A549 treated with CpdA at 1 μM for 4 hours (cell line): ENCODE measurements at places on chromosomes 6 and 20. TPM values are rescaled to one million over a fixed set of nuclear protein-coding genes. Genes with fewer than 3 reads are reported as not detected.

The ANKRD6 gene
- total RNA-seq: 1.2 to 2.4 TPM (median 1.5 TPM) in 5 replicates

The PRPH2 gene
- total RNA-seq: not detected in 5 replicates

The CDH22 gene
- total RNA-seq: 0.03 to 0.08 TPM (median 0.05 TPM) in 3 of 5 replicates, not detected in the others

The NKX2-2 gene
- not detected in 5 replicates for total RNA-seq

The FARS2 gene
- total RNA-seq: 10.5 to 12.3 TPM (median 11.2 TPM) in 5 replicates

The ATP6V1G2 gene
- 0.57 to 0.77 TPM (median 0.63 TPM) in 5 replicates for total RNA-seq

The ARHGAP18 gene
- 4.1 to 5.2 TPM (median 4.6 TPM) in 5 replicates for total RNA-seq

The PPT2 gene
- 8.1 to 10.0 TPM (median 9.0 TPM) in 5 replicates for total RNA-seq

The GHRH gene
- total RNA-seq: not detected in 5 replicates

The MKKS gene
- 18.6 to 24.3 TPM (median 22.1 TPM) in 5 replicates for total RNA-seq

The DEFB110 gene
- total RNA-seq: not detected in 5 replicates

The PPP1R3G gene
- 0.96 to 1.6 TPM (median 1.2 TPM) in 5 replicates for total RNA-seq

The WFDC2 gene
- 0.11 TPM in 1 of 5 replicates, not detected in the others for total RNA-seq

The THEMIS gene
- not detected in 5 replicates for total RNA-seq

The TJAP1 gene
- 16.2 to 21.4 TPM (median 20.3 TPM) in 5 replicates for total RNA-seq

The GINS1 gene
- 29.4 to 34.9 TPM (median 31.5 TPM) in 5 replicates for total RNA-seq

The THBD gene
- total RNA-seq: 19.3 to 28.4 TPM (median 23.8 TPM) in 5 replicates

The PPP1R16B gene
- total RNA-seq: 0.09 to 0.14 TPM (median 0.13 TPM) in 5 replicates

The SNAP25 gene
- 16.3 to 20.3 TPM (median 18.9 TPM) in 5 replicates for total RNA-seq

The PARD6B gene
- 2.2 to 4.3 TPM (median 3.0 TPM) in 5 replicates for total RNA-seq

The TREML1 gene
- not detected in 5 replicates for total RNA-seq

The SHLD1 gene
- total RNA-seq: 5.9 to 7.9 TPM (median 7.2 TPM) in 5 replicates

The FAM217A gene
- total RNA-seq: not detected in 5 replicates

The PTCRA gene
- total RNA-seq: not detected in 5 replicates

The FAM50B gene
- 3.5 to 5.5 TPM (median 5.0 TPM) in 5 replicates for total RNA-seq

The FABP7 gene
- total RNA-seq: not detected in 5 replicates

The COL11A2 gene
- total RNA-seq: 0.76 to 1.2 TPM (median 0.82 TPM) in 5 replicates

The XKR7 gene
- total RNA-seq: under 0.01 to 0.02 TPM in 2 of 5 replicates, not detected in the others

The RNF39 gene
- total RNA-seq: 0.03 TPM in 1 of 5 replicates, not detected in the others

The C20orf141 gene
- 0.22 to 0.55 TPM (median 0.35 TPM) in 4 of 5 replicates, not detected in the other for total RNA-seq

The GPR6 gene
- total RNA-seq: not detected in 5 replicates

The OPRL1 gene
- 0.44 to 0.76 TPM (median 0.57 TPM) in 5 replicates for total RNA-seq

The RNF217 gene
- 5.9 to 7.2 TPM (median 6.5 TPM) in 5 replicates for total RNA-seq

The PLAGL2 gene
- 11.9 to 13.8 TPM (median 13.0 TPM) in 5 replicates for total RNA-seq

The PRSS16 gene
- total RNA-seq: 3.1 to 4.7 TPM (median 4.0 TPM) in 5 replicates

The SIRPD gene
- total RNA-seq: not detected in 5 replicates

The COL9A3 gene
- 0.40 to 0.72 TPM (median 0.50 TPM) in 5 replicates for total RNA-seq

The C4B gene
- 0.56 to 1.3 TPM (median 0.94 TPM) in 5 replicates for total RNA-seq

The FAM184A gene
- total RNA-seq: 0.05 TPM in 1 of 5 replicates, not detected in the others

The TUBB1 gene
- total RNA-seq: 0.06 TPM in 1 of 5 replicates, not detected in the others
